ENCODE measurements at places on chromosomes 5 and 9.

DNA sequence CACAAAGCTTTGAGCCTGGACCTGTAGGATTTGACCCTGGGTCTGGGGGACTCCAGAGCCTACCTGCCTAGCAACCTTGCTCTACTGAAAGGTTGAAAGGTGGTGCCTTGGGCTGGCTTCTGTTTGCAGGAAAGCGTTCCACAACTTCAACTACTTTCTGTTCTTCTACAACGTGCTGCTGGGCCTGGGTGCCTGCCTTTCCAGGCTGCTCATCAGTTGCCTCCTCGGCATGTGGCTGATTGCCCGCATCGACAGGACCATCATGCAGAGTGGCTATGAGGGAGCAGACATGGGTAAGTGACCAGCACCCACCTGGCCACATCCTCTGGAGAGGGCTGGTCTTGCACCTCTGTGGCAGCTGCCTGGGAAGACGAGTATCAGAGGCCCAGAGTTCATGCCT is 13.6 kb upstream of the CCDC180 start:
- no peak for DNase-seq

DNA sequence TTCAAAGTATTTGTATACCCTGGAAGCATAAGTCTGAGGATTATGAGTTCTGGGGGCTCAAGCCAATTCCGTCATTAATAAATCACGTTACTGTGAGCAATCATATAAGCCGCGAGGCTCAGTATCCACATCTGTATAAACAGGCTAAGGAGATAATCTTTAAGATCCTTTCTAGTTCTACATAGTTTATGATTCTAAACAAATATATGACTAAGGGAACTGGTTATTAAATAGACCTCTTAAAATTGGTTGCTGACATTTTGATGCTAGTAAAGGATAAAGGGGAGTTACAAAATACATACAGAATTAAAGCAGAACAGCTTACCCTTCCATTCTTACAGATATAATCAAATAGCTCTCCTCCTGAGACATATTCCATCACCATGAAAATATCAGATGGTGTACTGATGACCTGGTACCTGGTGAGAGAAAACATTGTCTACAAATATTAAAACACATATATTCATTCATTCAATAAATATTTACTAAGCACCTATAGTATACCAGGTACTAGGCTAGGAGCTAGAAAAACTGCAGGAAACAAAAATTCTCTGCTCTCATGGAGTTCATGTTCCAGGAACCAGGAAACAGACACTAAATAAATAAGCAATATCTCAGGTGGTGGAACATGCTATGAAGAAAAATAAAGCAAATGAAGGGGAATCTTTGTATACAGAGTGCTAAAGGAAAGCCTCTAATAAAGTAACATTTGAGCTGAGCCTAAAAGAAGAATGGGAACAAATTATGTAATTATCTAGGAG is 19.5 kb upstream of the TTC33 start:
- DNase-seq: no peak

DNA sequence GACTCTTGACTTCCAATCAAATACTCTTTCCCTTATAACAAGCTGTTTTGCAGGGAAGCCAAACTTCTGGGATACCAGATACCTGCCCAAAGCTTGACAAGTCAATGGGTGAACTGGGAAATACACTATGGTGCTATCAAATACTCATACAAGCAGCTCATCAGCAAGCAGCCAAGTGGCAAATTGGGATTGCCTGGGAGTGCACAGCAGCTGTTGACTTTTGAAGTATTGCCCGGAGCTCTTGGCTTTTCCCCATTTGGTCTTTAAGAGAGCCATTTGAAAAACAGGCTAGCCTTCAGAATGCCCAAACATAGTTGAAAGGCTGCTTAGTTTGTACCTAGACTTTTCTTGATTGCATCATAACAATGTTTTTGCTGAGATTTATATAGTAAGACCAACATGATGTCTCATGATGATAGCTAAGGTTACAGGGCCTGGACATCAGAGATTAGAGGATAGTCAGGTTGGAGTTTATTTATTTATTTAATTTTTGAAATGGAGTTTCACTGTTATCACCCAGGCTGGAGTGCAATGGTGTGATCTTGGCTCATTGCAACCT is 210.1 kb upstream of the ZNF608 start:
- no peak for DNase-seq

DNA sequence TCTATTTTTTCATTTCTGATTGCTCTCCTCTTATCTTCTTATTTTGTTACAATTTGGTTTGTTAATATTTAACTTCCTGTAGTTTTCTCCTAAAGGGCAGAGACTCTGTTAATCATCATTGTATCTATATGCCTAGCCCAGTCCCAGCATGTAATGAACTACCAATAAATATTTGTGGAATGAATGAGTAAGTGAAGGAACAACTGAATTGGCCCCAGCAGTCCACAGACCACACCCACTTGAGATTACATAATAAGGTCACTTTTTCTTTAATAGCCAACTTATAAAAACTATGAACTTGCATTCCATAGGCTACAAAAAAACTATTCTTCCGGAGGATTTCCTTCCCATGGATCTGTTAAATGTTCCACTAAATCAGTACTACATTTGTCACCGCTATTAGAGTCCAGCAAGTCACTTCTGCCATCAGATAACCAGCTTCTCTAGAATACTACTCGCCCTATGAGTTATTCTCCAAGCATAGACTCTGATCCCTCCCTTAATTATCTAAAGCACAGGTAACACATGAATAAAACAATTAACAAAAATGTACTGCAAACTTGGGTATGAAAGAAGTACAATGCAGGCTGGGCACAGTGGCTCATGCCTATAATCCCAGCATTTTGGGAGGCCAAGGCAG is 27.5 kb upstream of the TNPO1 start:
- no peak for DNase-seq

GRCh38 chr5:176658817-176659511 is 11.7 kb downstream of the TSPAN17 start:
- no peak for DNase-seq

DNA sequence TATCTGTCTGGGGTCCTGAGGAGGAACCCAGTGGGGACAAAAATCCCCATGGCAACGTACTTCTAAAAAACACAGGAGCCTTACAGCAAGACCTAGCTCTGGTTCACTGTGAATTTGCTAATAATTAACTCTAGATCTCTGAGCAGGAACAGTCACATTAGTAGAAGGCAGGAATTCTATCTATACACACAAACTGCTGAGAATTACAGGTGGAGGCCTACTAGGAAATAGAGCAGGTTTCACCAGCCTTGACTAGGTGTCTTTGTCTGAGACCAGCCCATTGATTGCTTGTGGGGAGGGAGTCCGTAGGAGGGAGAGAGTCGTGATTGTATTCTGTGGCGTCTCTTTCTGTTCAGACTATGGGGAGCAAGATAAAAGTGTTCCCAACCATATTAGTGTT is 44.8 kb downstream of the PRLR start:
- DNase-seq: no peak
